ENCODE measurements at places on chromosomes 4 and X.

DNA sequence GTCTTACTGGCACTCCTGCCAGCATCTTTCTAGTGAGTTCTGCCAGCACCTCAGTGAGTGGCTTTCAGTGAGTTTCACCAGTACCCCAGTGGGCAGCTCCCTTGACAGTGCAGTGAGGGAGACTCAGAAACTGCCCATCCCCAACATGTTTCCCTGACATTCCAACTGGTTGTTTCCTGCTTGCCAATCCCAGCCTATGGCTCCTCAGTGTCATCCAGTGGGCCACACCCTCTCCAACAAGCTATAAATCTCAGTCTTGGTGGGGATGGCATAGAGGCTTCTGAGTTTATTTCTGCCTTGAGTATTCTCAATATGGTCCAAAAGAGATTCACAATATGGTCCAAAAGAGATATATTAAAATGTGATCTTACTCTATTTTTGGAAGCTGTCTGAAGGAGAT is 461.2 kb upstream of the NR3C2 start:
- no peak overlapping the region for H3K27ac ChIP-seq
- H3K4me1 ChIP-seq = no peaks in the 10 kb centered on the region
- no peak overlapping the region for H3K4me3 ChIP-seq
- peaks cover 17% of the 10 kb centered on the region for H3K36me3 ChIP-seq
- H3K27me3 ChIP-seq = no peaks in the 10 kb centered on the region

DNA sequence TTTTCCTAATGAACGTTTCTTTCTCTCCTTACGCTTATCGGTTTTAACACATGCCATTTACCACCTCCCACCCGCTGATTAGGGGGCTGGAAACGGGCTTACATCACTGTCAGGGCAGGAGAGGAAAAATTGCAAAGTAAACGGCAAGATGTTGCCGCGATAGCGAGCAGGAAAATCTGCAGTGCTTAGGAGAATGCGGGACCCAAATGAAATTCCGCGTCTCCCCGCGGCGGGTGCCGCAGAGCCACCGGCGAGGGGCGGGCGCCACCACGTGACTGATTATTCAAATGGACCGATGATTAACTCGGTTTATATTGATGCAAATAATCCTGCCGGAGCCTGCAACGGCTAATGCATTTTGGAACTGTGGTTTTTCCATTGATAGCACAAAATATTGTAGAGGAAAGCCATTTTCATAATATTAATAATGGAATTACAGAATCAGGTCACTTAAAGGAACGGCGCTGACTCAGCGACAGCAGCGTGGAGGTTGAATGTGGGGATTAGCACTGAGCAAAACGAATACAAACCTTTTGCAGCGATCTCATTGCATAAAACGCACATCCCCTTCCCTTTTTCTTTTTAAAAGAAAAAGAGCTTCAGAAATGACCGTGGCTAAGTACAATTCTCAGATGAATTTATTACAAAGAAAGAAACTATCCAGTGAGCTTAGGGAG is 224.2 kb downstream of the STIM2 start:
- no peak for DNase-seq
- no peaks in the 10 kb centered on the region for H3K36me3 ChIP-seq
- no peak overlapping the region for H3K27ac ChIP-seq
- peak overlapping the region; percentile 60 for H3K4me3 ChIP-seq
- H3K27me3 ChIP-seq = peaks cover 56% of the 10 kb centered on the region

GRCh38 chr4:26268246-26268645 is 52.6 kb upstream of the RBPJ start:
- no peak for DNase-seq
- no peak overlapping the region for H3K4me3 ChIP-seq
- no peak overlapping the region for H3K27ac ChIP-seq
- no peaks in the 10 kb centered on the region for H3K36me3 ChIP-seq

GRCh38 chr4:168725930-168726329 is 229.1 kb downstream of the PALLD start:
- H3K4me3 ChIP-seq = no peak overlapping the region
- peaks cover 9% of the 10 kb centered on the region for H3K4me1 ChIP-seq
- no peak for DNase-seq
- peaks cover 22% of the 10 kb centered on the region for H3K27me3 ChIP-seq
- H3K36me3 ChIP-seq = peaks cover 5% of the 10 kb centered on the region
- H3K27ac ChIP-seq = no peak overlapping the region

DNA sequence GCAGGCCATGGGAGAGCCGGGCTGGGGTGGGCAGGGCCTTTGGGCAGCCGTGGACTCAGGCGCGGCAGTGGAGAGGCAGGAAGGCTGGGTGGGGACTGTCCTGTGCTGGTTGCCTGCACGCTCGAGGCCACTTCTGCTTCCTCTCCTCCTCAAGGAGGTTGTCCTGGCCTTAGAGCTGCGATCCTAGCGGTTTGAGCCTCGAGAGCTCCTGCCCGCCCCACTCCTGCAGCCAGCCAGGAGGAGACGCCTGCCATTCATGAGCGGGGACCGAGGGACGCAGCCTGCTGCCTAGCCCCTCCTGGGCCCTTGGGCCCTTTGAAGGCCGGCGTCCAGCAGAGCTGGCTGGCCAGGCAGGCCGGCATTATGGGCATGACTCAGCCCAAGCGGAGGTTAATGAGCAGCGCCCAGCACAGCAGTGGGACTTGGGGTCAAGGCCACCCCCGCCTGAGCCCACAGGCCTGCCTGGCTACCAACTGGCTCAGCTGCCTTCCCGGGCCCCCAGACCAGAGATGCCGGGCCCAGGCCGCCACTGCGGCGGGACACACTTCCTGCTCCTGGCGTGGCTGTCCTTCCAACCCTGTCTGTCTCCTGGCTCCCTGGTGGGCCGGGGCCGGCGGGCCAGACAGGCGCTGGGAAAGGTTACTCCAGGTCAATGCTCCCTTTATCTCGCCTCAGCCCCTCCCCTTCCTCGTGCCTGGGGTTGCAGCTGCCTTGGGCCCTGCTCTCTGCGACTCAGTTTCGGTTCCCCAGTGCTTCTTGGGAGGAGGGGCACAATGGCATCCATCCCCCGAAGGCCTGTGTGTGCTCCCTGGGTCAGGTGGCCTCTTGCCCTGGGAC is 1.8 kb downstream of the ABCD1 start:
- H3K4me3 ChIP-seq = peak overlapping the region; percentile 68
- peak overlapping the region; percentile 59 for H3K27ac ChIP-seq
- peaks cover 3% of the 10 kb centered on the region for H3K4me1 ChIP-seq
- peaks cover 4% of the 10 kb centered on the region for H3K36me3 ChIP-seq
- peak; percentile 25 for DNase-seq

GRCh38 chr4:150224896-150225591 is 146.8 kb downstream of the DCLK2 start:
- H3K36me3 ChIP-seq = no peaks in the 10 kb centered on the region
- H3K27me3 ChIP-seq = peaks cover 20% of the 10 kb centered on the region
- no peak overlapping the region for H3K27ac ChIP-seq
- DNase-seq = no peak
- H3K4me1 ChIP-seq = no peaks in the 10 kb centered on the region

DNA sequence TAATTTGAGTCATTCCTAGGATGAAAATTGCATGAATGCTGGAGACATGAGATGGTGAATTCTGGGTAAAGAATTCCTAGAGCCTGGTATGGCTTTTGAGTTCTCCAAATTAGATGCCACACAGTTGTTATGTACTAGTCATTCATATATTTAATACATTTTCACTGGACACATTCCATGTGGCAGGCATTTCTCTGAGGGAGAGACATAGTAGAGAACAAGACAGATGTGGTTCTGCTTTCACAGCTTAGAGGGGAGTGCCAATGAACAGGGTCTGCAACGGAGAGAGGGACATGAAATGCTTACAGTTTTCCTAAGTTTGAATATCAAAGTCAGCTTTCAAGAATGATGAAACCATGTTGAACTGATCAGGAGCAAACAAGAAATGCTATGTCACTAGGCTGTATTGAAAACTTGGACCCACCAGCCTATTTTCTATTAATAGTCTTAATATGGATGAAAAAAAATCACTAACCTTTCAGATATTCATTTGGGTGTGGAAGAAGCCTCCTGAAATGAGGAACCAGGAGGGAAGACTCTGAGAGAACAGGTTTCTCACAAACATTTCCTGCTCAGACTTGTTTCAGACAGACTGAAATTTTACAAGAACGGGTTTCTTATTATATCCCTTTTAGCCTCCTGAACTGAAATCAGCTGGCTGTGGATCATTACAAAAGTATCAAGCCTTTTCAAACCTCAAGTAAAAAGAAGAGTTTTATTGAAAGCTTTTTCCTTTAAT is 276.0 kb upstream of the TET2 start:
- H3K36me3 ChIP-seq = no peaks in the 10 kb centered on the region
- no peaks in the 10 kb centered on the region for H3K4me1 ChIP-seq
- H3K4me3 ChIP-seq = no peak overlapping the region
- no peak for DNase-seq
